ENCODE measurements at places on chromosomes 3 and 15. TPM values are rescaled to one million over a fixed set of nuclear protein-coding genes. Genes with fewer than 3 reads are reported as not detected.
A peak's percentile ranks its signal among the peaks of the same experiment; 100 is the strongest.

Gene ZNF660
- polyA plus RNA-seq: 1.1 TPM

DNA sequence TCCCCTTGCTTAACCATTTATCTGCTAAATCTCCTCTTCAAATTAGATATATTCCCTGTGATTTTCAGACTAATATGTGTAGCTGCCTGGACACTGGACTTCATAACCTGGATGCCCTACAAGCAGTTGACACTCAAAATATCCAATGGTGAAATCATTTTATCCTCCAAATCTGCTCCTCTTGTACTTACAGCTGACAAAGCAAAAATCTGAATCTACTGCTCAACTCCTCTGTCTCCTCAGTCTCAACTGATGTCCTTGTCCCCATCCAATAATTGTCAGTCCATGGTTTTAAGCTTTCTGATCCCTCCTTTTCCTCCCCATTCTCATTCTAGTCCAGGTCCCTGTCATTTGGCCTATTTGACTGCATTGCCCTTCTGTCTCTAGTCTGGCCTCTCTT lies 411.8 kb downstream of the TBC1D5 start:
- H3K27me3 ChIP-seq: no peaks in the 10 kb centered on the region
- H3K4me1 ChIP-seq: no peaks in the 10 kb centered on the region
- no peak overlapping the region for H3K4me3 ChIP-seq
- no peaks in the 10 kb centered on the region for H3K36me3 ChIP-seq
- no peak for DNase-seq

Gene GOLGA6D
- not detected for polyA plus RNA-seq

Gene SEMA6D
- polyA plus RNA-seq: 7.3 TPM

DNA sequence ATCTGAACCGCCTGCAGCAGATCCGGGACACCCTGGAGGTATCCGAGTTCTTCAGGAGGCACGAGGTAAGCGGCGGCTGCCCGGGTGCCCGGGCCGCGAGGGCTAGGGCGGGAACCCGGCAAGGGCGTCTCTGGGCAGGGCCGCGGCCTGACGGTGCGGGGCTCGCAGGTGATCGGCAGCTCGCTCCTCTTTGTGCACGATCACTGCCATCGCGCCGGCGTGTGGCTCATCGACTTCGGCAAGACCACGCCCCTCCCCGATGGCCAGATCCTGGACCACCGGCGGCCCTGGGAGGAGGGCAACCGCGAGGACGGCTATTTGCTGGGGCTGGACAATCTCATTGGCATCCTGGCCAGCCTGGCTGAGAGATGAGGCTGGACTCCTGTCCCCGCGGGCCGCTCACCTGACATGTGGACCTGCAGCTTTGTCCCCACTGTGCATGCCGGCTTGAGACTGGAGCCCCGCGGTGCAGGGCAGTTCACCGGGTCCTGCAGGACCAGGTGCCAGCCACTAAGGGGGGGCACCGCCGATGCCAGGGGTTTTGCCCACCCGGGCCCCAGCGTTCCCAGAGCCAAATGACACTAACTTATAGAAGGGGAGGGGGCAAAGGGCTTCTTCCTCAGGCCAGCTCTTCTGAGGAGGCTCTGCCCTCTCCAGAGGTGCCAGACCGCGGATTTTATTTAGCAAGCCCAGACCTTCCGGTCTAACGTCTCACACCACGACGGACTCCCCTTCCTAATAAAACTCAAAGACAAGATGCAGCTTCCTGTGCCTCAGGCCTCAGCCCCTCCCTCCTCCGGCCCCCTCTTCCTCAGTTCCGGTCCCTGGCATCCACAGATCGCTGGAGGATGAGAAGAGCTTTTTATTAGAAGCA lies 9.4 kb downstream of the ITPKA start:
- no peak overlapping the region for H3K27ac ChIP-seq
- peaks cover 23% of the 10 kb centered on the region for H3K4me1 ChIP-seq
- H3K27me3 ChIP-seq: peaks cover 61% of the 10 kb centered on the region
- peak overlapping the region; percentile 21 for H3K4me3 ChIP-seq

Gene CAMK2N2
- not detected for polyA plus RNA-seq

- H3K27ac ChIP-seq: no peak overlapping the region
- no peak for DNase-seq
- no peaks in the 10 kb centered on the region for H3K27me3 ChIP-seq
- H3K36me3 ChIP-seq: no peaks in the 10 kb centered on the region
- H3K4me3 ChIP-seq: no peak overlapping the region
Observed at GRCh38 chr15:74333093-74333492, 34.4 kb downstream of the CYP11A1 start.

DNA sequence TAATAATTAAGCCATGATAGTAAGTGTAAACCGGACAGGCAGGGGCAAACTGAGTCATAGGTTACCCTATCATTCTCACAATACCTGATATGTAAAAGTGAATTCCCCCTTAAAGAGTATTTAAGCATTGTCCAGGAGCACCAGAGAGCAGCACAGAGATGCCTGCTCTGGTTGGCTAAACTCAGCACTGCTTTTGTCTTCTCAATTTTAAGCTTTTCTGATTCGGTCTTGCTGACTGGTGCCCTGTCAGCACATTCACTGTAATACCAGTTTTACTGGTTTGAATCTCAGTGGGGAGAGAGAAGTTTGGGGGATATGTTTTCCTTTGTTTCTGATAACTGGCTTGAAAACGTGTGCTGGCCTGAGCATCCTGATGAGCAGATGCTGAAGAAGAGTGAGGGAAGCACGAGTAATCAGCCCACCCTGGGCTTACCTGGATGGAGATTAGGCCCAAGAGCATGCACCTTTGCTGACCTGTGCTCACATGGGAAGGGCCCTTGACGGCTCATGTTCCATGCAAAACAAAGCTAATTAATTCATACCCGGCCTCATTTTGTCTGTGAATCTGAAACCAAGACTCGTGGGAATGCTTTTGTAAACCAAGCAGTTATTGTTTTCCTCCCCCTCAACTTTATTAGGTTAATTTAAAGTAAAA lies 208.5 kb upstream of the MRPL3 start:
- no peak for DNase-seq
- no peak overlapping the region for H3K27ac ChIP-seq
- no peaks in the 10 kb centered on the region for H3K36me3 ChIP-seq
- no peak overlapping the region for H3K4me3 ChIP-seq

Gene PSTPIP1
- 7.8 TPM for polyA plus RNA-seq

Gene GALNT15
- polyA plus RNA-seq: 8.0 TPM

DNA sequence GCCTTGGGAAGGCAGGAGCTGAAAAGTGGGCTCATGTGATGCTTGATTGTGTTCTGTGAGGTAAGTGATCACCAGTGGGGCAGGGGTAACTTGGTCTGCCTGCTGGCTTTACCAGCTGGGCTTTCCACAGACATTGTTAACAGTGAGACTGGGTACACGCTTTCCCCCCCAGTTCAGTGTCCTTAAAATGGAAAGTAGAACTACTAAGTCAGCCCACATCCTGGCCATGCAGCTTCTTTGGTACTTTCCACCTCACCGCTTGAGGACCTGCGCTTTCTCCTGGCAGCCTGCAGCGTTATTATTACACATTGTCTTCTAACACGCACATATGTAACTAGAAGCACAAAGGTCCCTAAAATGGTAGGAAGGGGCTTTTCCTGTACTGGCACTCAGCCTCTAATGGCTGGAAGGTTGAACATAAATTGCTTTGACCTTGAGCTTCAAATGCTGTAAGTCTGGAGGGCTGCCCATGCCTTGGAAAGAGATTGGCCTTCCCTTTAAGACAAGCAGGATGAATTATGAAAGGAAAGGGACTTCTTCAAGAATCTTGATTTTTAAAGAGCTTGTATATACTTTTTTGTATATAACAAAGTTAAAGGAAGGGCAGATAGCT lies 216.1 kb upstream of the ROPN1 start:
- no peak overlapping the region for H3K27ac ChIP-seq
- no peaks in the 10 kb centered on the region for H3K27me3 ChIP-seq
- H3K4me1 ChIP-seq: peaks cover 21% of the 10 kb centered on the region

DNA sequence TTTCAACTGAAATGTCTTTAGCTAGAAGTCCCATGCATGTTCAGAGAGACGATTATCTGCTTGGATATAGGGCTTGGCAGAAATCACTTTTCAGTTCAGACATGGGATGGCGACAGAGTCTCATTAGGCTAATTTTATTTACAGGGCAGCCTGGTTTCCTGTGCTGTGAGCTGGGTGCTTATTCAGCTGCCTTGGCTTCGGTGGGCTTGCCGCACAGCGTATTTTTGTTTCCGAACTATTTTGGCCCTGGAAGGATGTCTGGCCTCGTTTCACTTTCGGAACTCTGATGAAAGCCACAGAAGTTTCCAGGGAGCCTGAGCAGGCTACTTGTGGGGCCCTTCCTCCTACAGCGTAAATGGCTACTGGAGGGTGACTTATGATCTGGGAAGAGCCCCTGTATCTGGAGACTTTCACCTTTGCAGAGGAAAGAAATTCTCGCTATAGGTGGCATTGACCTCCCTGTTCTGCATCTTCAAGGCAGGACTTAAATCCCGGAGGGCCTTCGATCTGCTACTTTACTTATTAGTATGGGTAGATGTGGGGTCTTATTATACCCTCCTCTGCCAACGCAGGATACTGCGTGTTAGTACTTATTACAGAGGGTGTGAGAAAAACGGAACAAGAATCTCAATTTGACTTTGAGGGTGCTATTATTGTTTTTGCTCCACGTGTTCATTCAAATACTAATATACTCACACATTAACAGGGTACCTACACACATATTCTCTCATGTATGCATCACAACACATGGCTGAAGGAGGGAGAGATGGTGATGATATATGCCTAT lies 364.0 kb upstream of the RBMS3 start:
- H3K4me1 ChIP-seq: peaks cover 27% of the 10 kb centered on the region
- peak overlapping the region; percentile 48 for H3K4me3 ChIP-seq
- DNase-seq: peak; percentile 33

GRCh38 chr3:134197681-134198261 lies 52.9 kb downstream of the RYK start:
- no peaks in the 10 kb centered on the region for H3K36me3 ChIP-seq
- H3K27ac ChIP-seq: no peak overlapping the region
- H3K27me3 ChIP-seq: no peaks in the 10 kb centered on the region
- no peak overlapping the region for H3K4me3 ChIP-seq

GRCh38 chr15:92663250-92663951 lies 7.8 kb upstream of the FAM174B start:
- no peak overlapping the region for H3K4me3 ChIP-seq
- H3K27ac ChIP-seq: no peak overlapping the region
- H3K36me3 ChIP-seq: no peaks in the 10 kb centered on the region
- peaks cover 34% of the 10 kb centered on the region for H3K4me1 ChIP-seq

- DNase-seq: no peak
- H3K27me3 ChIP-seq: no peaks in the 10 kb centered on the region
- no peak overlapping the region for H3K27ac ChIP-seq
- H3K4me1 ChIP-seq: no peaks in the 10 kb centered on the region
- H3K36me3 ChIP-seq: no peaks in the 10 kb centered on the region
Observed at GRCh38 chr3:174620138-174620537, 239.0 kb upstream of the NAALADL2 start.

DNA sequence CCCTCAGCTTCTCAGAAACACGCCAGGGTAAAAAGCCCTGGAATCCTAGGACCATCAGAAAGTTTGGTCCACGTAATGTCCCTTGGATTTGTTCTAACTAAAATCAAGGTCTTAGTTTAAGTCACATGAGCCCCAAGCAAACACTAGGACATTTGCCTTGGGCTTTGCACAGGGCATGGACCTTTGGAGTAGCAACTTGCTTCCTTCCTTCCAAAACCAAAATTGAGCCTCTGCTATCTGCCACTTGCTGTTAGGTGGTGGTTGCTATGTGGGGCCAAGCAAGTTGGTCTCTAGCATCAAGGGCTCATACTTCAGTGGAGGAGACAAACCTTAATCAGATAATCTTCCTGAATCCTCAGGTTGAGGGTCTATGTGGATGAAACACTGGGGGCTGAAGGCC lies 4.0 kb upstream of the DAG1 start:
- peak overlapping the region; percentile 81 for H3K27ac ChIP-seq
- no peaks in the 10 kb centered on the region for H3K27me3 ChIP-seq
- no peaks in the 10 kb centered on the region for H3K36me3 ChIP-seq
- no peak for DNase-seq
- H3K4me3 ChIP-seq: no peak overlapping the region
- H3K4me1 ChIP-seq: peaks cover 20% of the 10 kb centered on the region

- H3K36me3 ChIP-seq: no peaks in the 10 kb centered on the region
- H3K4me1 ChIP-seq: peaks cover 100% of the 10 kb centered on the region
- peak; percentile 50 for DNase-seq
- peak overlapping the region; percentile 76 for H3K27ac ChIP-seq
- H3K27me3 ChIP-seq: no peaks in the 10 kb centered on the region
Observed at GRCh38 chr3:138364356-138365252, 16.2 kb downstream of the MRAS start.

- DNase-seq: no peak
- no peak overlapping the region for H3K4me3 ChIP-seq
- peaks cover 21% of the 10 kb centered on the region for H3K4me1 ChIP-seq
- H3K27me3 ChIP-seq: no peaks in the 10 kb centered on the region
Observed at GRCh38 chr3:194262176-194262924, 88.8 kb downstream of the CPN2 start.

GRCh38 chr15:89662893-89663626 lies 7.8 kb upstream of the KIF7 start:
- no peaks in the 10 kb centered on the region for H3K36me3 ChIP-seq
- H3K27me3 ChIP-seq: no peaks in the 10 kb centered on the region
- peaks cover 27% of the 10 kb centered on the region for H3K4me1 ChIP-seq
- H3K27ac ChIP-seq: peak overlapping the region; percentile 84
- DNase-seq: peak; percentile 60
- no peak overlapping the region for H3K4me3 ChIP-seq

DNA sequence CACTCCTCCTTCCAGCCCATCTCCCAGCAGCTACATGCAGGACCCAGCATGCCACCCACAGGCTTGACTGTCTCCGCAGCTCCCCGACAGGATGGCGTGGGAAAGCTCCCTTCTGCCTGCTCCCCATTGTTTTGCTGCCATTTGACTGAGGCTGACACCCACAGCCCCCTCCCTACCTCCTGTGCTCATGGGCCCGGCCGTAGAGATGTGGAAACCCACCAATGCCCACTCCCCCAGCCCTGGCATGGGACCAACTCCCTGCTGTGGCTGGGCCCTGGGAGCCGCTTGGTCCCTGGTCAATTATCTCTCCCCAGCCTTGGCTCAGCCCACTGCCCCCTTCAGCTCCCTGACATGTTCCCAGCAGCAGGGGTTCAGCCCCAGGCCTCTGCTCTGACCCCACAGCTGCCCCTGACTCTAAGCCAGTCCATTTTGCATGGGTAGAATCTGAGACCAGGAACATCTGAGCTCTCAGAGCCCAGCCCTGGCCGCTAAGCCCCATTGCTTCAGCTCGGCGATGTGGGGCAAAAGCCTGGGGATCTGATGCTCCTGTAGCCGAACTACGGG lies 8.2 kb downstream of the C3orf22 start:
- H3K4me3 ChIP-seq: no peak overlapping the region
- no peak for DNase-seq
- peaks cover 8% of the 10 kb centered on the region for H3K27me3 ChIP-seq
- peaks cover 5% of the 10 kb centered on the region for H3K4me1 ChIP-seq

Gene SCN11A
- 0.15 TPM for polyA plus RNA-seq

Gene CSTA
- polyA plus RNA-seq: 2.5 TPM

DNA sequence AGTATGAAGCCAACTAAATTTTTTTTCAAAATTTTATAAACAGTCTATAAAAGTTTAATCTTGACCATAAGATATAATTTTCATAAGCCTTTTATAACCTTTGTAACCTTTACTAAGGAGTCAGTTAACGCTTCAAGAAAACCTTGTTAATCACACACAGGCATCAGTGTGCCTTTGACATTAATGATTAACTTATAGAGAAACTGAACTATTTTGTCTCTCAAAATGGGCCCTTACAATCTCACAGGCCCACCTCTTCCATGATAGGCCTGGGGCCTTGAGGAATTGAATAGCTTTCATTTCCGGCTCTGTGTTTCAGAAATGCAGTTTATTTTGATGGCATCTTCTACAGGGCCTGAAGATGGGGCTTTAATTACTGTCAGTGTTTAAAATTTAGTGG lies 70.1 kb downstream of the CD200 start:
- no peak overlapping the region for H3K27ac ChIP-seq
- H3K4me3 ChIP-seq: no peak overlapping the region
- no peaks in the 10 kb centered on the region for H3K27me3 ChIP-seq
- H3K36me3 ChIP-seq: no peaks in the 10 kb centered on the region
- peaks cover under 1% of the 10 kb centered on the region for H3K4me1 ChIP-seq

Measured in heart right ventricle (tissue), 16 donors.